RPMI7951 (cell line): ENCODE measurements at places on chromosomes 3 and 15.

- no peak for DNase-seq
Observed at GRCh38 chr3:53089511-53089910, 40.7 kb downstream of the RFT1 start.

DNA sequence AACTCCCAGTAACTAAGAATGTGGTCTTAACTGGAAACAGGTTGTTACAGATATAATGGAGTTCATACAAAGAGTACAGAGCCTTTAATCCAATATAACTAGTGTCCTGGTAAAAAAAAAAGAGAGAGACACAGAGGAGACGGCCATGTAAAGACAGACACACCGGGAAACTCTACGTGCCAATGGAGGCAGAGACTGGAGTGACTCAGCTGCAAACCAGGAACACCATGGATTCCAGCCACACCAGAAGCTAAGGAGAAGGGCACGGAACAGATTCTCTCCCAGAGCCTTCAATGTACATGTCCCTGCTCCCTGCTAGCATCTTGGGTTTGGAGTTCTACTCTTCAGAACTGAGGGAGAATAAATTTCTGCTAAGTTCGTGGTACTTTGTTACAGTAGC is 4.5 kb downstream of the RNF168 start:
- peak; percentile 80 for DNase-seq

DNA sequence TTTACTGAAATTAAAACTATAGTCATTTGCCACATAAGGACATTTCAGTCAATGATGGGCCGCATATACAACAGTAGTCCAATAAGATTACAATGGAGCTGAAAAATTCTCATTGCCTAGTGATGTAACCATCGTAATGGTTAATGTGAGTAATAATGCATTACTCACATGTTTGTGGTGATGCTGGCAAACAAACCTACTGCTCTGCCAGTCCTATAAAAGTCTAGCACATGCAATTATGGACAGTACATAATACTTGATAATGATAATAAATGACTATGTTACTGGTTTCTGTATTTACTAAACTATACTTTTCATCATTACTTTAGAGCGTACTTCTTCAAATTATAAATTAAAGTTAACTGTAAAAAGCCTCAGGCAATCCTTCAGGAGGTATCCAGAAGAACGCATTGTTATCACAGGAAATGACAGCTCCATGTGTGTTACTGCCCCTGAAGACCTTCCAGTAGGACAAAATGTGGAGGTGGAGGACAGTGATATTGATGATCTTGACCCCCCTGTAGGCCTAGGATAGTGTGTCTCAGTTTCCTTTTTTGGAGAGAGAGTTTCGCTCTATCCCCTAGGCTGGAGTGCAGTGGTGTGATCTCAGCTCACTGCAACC is 102.7 kb downstream of the ATP1B3 start:
- DNase-seq: peak; percentile 80

GRCh38 chr3:191762323-191762960 is 301.5 kb downstream of the PYDC2 start:
- peak; percentile 90 for DNase-seq

GRCh38 chr3:195181741-195182469 is 89.1 kb downstream of the XXYLT1 start:
- DNase-seq: no peak

DNA sequence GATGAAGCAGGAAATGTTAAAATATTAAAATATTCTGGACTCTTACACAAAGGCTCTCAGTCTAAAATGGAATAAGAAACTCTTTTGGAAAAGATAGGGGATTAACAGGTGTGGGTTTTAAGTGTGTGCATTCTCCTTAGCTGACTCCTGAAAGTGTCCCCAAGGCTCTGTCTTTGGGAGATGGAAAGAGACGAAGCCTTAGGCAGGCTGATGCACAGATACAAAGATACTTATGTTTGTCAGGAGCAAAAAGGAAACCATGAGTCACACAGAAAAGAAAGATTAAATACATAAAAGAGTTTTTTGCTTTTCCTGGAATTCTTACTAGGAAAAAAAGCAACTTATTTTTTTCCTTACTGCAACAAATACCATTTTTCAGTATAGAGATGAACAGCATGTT is 23.8 kb upstream of the ABI3BP start:
- DNase-seq: peak; percentile 60

GRCh38 chr15:77096541-77096940 is 25.6 kb upstream of the TSPAN3 start:
- DNase-seq: no peak

GRCh38 chr3:148641722-148642121 is 56.0 kb upstream of the AGTR1 start:
- DNase-seq: no peak

GRCh38 chr15:99511866-99512661 is 53.7 kb upstream of the MEF2A start:
- DNase-seq: no peak

DNA sequence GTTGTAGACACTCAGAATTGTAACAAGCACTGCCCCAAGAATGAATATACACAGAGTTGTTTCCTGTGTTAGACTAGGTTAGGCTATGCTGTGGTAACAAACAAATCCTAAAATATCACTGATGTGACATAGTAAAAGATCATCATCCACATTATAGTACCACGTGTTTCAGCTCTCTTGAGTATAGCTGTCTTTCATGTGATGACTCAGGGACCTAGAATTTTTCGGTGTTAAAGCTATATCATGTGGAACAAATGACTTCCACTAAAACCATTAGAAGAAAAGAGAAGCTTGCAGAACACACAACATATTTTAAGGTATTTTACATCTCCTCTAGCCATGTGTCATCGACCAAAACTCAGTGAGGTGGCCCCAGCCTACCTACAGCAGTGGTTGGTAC is 307.9 kb upstream of the RBMS3 start:
- DNase-seq: peak; percentile 59

DNA sequence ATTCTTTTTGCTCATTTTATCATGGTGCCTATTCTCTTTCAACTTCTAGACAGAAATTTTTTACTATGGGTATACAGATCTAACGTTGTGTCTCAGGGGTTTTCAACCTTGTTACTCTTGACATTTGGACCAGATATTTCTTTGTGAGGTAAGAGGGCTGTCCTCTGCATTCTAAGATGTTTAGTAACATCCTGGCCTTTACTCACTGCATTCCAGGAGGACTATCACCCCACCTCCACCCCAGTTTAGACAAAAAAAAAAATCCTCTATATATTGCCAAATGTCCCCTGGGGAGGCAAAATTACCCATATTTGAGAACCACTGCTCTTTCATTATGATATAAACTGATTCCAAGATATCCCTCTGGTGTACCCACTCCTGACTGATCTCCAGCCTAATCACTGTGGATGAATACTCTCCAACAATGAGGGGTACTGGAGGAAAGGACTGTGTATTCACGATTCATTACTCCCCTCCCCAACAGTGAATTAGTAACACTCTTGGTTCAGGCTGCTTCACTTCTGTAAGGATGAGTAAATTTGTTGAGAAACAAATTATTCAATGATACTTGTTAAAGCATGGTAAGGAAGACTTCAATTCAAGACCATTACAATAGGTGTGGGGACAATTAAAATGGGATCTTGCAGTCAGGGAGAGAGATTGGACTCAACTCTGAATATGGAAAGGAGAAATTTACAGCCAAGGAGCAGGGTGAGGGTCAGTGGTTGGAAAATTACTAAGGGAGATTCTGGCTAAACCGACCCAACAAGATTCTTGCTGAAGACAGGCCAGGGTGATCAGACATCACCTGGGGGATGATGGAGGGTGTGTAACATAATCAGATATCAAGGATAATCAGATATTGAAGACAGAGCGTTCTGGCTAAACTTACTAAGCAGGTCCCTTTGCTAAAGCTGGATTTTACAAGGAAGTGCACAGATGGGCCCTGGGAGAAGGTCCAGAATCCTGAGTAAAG is 123.8 kb upstream of the DAZL start:
- peak; percentile 45 for DNase-seq

- DNase-seq: peak; percentile 49
Observed at GRCh38 chr3:14225421-14225820, 46.8 kb downstream of the LSM3 start.

DNA sequence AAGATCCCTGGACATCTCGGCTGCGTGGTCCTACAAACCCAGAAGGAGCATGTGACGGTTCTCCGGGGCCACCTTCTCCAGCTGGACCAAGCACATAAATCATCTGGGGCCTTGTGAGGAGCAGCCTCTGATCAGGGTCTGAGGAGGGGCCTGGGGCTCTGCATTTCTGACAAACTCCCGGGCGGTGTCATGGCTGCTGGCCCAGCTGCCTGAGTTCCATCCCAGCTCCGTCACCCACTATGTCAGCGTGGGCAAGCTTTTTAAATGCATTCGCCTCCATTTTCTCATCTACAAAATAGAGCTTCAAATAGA is 126.3 kb upstream of the MEF2A start:
- DNase-seq: no peak

DNA sequence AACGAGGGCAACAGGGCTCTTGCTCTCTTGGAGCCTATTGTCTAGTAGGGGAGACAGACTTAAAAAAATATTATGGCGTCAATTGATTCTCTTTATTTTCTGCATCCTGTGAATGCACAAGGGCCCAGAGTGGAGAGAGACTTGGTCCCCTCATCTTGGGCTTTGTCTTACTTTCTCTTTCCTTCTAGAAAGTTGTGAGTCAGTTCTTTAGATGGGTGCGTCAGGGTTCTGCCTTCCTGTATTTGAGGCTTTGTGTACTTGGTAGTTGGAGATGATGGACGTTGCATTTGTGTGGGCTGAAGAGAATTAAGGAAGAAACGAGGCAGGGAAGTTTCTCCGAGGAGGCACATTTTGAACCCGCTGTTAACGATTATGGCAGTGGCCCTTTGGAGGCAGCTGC is 52.9 kb downstream of the CACNA1D start:
- no peak for DNase-seq

DNA sequence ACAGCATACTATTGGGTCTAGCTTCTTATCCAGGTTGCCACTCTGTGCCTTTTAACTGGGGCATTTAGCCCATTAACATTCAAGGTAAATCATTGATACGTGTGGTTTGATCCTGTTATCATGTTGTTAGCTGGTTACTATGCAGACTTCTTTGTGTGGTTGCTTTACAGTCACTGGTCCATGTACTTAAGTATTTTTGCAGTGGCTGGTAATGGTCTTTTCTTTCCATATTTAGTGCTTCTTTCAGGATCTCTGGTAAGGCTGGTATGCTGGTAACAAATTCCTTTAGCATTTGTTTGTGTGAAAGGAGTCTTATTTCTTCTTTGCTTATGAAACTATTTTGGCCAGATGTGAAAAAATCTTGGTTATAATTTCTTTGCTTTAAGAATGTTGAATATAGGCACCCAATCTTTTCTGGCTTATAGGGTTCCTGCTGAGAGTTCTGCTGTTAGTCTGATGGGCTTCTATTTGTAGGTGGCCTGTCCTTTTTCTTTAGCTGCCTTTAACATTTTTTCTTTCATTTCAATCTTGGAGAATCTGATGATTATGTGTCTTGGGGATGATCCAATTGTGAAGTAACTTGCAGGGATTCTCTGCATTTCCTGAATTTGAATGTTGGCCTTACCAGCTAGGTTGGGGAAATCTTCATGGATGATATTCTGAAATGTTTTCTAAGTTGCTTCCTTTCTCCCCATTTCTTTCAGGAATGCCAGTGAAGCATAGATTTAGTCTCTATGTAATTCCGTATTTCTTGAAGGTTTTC is 39.3 kb downstream of the CCR1 start:
- peak; percentile 34 for DNase-seq

- peak; percentile 98 for DNase-seq
Observed at GRCh38 chr3:151445273-151446001, 15.4 kb downstream of the IGSF10 start.

- DNase-seq: peak; percentile 33
Observed at GRCh38 chr3:64684715-64685261, 3.0 kb downstream of the ADAMTS9 start.

- no peak for DNase-seq
Observed at GRCh38 chr15:35090104-35090807, 5.2 kb upstream of the NANOGP8 start.

- peak; percentile 48 for DNase-seq
Observed at GRCh38 chr3:5187920-5188418, 462 bp downstream of the EDEM1 start.

- no peak for DNase-seq
Observed at GRCh38 chr15:98532063-98532462, 116.3 kb upstream of the IGF1R start.

- DNase-seq: no peak
Observed at GRCh38 chr15:74334127-74334526, 33.3 kb downstream of the CYP11A1 start.

DNA sequence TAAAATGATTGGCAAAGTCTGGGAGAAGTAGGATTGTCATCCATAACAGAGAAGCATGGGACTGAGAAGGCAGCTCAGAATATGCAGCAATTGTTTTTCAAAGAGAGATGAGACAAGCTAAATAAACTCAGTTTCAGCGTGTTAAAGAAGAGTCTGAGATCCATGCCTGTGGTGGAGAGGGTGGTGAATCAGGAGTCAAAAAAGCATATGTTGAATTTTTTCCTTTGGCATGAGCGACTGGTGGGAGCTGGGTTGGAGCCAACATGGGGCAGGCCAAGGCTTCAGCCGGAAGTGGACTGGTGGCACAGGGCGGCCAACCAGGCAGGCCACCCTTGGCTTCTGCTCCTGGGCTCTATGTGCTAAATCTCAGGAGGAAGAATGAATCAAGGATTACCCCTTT is 102.0 kb downstream of the SST start:
- DNase-seq: no peak

DNA sequence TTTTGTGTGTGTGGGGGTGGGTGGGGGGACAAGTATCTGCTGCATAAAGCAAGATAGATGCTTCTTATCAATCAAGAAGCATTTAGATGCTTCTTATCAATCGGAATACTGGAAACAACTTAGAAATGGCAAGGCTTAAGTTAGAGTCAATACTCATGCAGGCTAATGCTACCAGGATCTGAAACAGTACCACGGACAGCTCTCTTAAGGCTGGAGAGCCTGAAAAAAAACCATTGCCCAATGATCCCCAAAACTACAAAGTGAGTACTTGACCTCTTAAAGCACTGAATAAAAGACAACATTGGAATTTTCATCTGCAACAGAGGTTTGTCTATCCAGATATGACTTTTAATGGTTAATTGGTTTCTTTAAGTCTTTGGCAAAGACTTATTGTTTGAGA is 262.3 kb downstream of the GAP43 start:
- DNase-seq: no peak

DNA sequence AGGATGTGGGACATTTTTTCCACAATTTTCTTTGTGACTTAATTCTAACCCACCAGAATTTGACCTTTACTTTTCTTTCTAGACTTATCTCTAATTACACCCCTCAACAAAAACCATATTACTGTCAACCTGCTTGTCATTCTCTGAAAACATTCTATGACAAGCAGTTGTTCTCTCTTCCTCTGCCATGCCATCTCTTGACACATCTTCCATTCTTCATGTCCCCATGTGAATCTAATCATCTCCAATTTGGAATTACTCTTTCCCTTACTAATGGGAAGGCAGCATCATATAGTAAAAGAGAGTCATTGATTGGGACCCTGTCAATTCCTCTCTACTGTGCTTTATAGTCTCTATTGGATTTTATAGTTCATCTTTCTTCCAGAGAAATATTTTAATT is 61.3 kb upstream of the P2RY1 start:
- no peak for DNase-seq

DNA sequence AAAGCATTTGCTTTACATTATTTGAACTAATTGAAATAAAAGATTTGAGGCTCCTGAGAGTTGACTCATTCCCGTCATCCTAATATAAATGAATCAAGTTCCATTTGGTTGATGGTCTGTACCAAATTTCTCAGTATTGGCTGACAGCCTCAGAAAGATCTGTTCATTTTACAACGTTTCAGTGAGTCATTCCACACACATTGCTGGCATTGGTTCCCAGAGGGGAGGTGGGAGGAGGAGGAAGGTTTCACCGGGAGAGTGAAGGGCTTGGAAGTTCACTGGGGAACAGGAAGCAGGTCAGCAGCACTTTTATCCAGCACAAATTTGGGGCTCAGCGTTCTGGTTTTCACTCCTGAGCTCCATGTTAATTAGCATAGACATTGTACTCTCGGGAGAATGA is 176.7 kb upstream of the CADPS start:
- DNase-seq: peak; percentile 81
